NK-92 treated with Interleukin-12 subunit alpha and Interleukin-12 subunit beta, amount 100 ng/mL, for 24 hours (cell line): ENCODE measurements at places on chromosomes 7 and 10.

DNA sequence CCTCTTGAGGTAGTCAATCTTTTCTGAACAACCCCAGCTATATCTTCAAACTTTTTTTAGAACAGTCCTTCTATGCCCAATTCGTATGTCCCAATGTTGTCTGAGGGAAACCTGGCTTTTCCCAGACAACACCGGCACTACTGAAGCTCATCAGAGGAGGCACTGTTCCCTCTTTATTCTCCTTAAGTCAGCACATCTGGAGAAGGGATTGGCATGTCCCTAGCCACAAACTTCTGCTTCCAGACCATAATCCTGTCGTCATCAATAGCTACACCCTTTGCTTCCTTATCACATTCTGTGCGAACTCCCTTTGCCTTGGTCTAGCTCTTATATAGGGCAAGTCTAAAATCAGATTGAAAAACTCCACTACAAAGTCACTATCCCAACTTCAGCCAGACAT, 22.9 kb downstream of the PON3 start:
- DNase-seq, result no peak

GRCh38 chr10:48811461-48811860, 126.8 kb downstream of the WDFY4 start:
- DNase-seq, result no peak

DNA sequence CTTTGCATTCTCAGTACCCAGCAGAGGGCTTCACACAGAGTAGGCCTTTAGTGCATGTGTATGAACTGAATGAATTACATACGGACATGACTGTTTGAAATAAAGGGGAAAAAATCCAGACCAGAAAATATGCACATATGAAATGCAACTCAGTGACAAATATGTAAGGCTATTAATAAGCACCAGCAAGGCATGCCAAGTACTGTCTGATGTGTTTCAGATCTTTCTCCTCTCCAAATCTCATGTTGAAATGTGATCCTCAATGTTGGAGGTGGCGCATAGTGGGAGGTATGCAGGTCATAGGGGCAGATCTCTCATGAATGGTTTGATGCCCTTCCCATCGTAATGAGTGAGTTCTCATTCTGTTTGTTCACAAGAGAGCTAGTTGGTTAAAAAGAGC, 87.3 kb upstream of the TOMM7 start:
- no peak for DNase-seq

GRCh38 chr7:12102126-12102525, 109.0 kb upstream of the TMEM106B start:
- DNase-seq, result no peak

GRCh38 chr10:93897070-93897780, 3.4 kb downstream of the SLC35G1 start:
- no peak for DNase-seq

DNA sequence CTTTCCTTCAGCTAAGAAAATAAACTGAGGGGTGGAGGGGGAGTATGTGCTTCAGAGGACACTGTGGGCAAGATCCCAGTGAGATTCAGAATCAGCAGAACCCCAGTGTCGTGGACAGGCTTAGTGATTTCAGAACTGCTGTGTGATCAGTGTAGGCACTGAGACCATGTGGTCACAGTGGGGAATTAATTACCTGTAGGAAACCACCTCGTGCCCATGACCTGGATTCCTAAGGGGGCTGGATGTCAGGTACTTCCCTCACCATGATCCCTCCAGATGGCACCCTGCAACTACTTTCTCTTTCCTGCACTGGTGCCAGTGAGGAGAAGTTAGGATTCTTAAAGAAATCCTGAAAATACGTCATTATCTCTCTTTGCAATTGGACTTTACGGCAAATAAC, 64.4 kb downstream of the HBP1 start:
- no peak for DNase-seq

DNA sequence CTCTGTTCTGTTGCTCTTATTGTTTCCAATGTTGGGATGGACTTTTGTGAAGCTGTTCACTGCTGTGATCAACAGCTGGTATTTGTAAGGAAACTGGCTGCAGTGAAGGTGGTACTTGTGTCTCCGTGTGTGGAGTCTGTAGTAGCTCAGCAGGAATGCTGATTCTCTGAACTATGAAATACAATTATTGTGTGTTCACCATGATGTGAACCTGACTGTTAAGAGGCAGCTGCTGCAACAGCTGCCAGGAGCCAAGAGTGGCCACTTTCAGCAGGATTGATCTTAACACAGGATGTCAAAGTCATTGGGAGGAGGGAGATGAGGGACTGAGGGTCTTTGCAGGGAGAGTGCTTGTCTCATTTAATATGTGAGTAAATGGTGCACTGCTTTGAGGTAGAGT, 13.9 kb downstream of the VSTM2A start:
- DNase-seq, result no peak
